ENCODE measurements at places on chromosomes 7 and 10.

GRCh38 chr7:2529161-2530070 lies 9.8 kb downstream of the LFNG start:
- peak; percentile 54 for DNase-seq

DNA sequence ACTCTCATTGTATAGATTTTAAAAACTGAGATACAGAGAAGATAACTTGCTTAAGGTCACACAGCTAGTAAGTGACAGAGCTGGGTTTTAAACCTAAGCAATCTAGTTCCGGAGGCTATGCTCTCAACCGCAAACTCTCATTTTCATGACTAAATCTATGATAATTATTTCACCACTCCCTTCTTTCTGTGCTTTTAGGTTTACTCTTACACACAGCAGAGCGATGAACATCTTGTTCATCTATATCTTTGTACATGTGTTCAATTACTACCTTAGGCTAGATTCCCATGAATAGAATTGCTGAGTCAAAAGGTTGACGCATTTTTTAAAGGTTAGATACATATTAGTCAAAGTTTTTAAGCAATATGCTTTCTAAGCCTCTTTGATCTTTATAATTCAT lies 154.8 kb downstream of the CHN2 start:
- no peak for DNase-seq

GRCh38 chr10:63003816-63004453 lies 129.2 kb upstream of the NRBF2 start:
- no peak for DNase-seq

DNA sequence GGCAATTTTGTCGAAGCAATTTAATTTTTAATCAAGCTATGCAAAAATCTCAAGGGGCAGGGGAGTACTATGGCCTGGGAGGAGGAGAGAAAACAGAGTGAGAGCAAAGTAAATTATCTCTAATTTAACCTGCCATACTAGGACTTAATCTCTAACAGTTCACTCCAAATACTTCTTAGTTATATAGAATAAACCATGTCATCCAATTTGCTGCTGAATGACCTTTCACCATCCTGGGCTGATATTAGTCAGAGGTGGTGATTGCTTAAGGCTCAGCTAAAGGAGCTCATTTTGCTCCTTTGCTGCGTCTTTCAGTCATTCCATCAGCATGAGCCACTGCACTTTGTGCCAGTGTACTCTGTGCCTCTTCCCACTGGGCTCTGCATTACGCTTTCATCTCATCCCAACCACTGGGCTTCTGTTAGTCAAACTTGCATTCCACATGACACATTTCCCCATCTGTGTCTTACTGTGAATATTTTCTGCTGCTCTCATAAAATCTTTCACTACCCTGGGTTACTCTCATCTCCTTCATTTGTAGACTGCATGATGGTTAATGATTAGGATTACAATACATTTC lies 84.3 kb downstream of the CD36 start:
- no peak for DNase-seq

GRCh38 chr7:64099656-64100531 lies 54.7 kb downstream of the ZNF727 start:
- DNase-seq, result no peak

DNA sequence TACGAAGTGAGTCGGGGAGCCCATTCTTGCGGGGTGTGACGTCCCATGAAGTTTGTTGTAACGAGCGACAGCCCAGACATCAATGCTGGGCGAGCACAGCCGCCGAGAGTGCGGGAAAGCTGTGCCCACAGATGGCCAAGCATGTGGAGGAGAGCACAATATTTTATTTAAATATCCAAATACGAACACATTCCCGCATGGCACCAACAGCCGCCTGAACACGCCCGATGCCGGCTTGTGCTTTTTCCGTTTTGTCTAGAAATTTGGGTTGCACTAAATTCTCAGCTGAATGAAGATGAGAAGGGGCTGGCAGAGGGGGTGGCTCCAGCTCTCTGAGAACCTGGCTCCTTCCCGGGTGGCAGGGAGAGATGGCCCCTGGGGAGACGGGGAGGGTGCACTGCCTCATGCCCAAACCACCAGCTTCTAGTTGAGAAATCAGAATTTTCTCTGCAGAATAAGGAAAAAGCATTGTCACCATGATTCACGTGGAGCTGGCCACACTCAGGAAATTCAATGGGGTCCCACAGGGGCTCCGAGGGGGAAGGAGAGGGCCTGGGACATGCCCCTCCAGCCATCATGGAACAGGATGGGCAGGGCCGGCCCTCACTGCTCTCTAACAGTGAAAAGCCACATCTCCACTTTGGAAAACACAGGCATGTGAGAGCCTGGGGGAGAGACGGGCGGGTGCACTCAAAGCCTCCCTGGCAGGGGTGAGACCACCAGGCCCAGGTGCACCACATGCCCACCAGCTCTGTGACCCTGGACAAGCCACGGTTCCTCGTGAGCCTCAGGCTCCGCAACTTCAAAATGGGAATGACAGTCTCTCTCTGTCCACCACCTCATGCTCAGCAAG lies 48.3 kb downstream of the EBF3 start:
- DNase-seq, result no peak

- no peak for DNase-seq
These were observed 18.5 kb upstream of the SERPINE1 start for GRCh38 chr7:101108330-101108857.

DNA sequence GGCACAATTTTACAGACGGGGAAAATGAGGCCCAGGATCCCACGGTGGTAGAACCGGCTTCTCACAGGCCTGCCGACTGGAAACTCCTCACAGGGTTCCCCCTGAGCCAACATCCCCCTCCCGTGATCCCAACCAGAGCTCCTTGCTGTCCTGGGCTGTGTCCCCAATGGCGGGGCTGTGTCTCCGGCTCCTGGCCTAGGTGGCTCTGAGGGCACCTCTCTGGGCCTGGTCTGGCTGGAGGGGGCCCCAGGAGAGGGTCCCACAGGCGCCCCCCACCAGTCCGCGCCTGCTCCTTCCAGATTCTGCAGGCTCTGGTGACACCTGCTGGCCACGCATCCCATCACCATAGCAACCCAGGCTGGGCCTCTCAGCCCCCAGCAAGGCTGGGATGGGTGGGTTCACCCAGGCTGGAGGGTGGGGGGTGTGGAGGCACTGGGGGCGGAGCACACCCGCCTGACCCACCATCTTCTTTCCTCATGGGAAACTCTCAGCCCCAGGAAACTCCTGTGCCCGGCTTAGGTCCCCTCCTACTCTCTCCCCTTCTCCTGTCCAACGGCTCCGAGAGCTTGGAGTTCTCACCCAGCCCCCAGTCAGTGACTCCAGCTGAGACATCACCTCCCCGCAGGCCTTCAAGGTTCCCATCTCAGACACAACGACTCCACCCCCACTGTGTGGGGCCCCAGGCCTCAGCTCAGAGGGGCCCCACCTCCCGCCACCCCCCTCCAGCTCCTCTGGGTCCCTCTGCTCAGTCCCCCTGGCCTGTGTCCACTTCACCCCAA lies 27.1 kb upstream of the TNRC18 start:
- peak; percentile 40 for DNase-seq

GRCh38 chr7:135601182-135601581 lies 43.5 kb downstream of the NUP205 start:
- no peak for DNase-seq

GRCh38 chr7:95772771-95773581 lies 622 bp downstream of the DYNC1I1 start:
- DNase-seq, result no peak

DNA sequence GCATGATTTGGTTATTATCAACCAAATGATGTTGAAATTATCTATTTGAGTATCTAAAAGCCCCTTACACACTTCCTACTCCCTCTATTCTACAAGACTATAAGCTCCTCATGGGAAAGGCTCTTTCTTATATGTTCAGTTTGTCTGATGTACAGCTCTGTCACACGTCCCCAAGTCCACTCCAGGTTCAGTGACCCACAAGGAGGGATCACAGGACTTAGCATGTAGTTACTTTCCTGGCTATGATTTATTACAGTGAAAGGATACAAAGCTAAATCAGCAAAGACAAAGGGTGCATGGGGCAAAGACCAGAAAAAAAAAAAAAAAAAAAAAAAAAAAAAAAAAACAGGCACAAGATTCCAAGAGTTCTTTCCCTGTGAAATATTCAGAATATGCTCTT lies 125.6 kb upstream of the TMEM106B start:
- no peak for DNase-seq

DNA sequence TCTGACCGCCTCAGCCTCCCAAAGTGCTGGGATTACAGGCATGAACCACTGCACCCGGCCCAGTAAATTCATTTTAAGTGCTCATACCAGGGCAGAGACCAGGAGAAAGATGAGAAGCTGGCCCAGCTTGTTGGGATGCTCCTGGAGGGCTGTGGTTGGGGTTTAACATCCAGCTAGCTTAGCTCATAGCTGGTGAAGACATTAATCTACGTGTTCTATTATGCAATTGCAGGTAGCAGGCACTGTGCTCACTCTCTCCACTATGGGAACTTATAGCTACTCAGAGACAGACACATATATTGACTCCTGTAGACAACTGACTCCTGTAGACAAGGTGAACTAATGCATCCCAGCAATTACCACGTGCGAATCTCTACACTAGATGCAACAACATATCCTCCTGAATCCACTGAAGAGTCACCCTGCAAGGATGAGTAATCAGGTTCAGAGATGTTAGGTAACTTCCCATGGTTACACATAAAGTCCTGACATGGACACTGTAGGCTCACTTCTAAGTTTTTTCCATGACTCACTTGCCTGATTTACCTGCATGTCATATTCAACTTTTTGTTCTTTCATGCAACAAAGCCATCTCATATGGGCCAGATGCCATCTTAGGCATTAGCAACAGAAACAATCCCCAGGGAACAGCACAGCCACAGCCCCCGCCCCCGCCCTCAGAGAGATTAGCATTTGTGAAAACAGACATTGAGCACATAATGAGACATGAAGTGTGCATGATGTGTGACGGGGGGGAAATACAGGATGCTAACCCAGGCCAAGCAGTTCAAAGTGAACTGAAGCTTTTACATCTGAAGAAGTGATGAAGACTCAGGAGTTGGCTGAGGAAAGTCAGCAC lies 37.2 kb downstream of the ERLIN1 start:
- DNase-seq, result peak; percentile 52

DNA sequence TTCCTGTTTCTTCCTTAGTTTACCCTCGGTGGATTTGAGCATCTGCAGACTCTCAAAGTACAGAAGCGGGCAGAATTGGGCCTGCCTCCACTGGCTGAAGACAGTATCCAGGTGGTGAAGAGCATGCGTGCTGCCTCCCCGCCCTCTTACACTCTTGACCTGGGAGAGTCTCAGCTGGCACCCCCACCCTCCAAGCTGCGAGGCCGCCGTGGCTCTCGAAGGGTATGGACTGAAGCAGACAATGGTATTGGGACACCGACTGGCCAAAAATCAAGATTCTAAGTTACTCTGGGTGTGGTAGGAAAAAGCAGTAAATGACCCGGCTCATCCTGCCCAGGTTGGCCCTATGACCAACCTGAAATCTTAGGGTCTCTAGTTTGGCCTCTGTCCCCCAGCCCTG lies 22.2 kb downstream of the STRIP2 start:
- no peak for DNase-seq

DNA sequence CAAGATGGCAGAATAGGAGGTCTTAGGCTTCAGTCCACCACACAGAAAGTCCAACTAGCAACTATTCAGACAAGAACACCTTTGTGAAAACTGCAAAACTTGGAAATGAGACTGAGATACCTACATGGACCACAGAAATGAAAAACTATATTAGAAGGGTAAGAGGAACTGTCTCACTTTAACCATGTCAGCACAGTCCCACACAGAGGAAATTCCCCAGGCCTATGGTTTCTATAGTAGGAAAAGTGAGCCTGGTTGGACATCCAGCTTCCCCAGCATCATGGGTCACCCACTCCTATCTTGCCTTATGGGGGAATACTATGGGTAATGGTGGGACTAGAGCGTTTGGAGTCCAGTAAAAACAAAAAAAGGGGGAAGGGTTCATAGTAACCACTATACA lies 38.8 kb upstream of the CDK6 start:
- no peak for DNase-seq

- no peak for DNase-seq
These were observed 35.7 kb downstream of the ZCCHC24 start for GRCh38 chr10:79409726-79410085.

DNA sequence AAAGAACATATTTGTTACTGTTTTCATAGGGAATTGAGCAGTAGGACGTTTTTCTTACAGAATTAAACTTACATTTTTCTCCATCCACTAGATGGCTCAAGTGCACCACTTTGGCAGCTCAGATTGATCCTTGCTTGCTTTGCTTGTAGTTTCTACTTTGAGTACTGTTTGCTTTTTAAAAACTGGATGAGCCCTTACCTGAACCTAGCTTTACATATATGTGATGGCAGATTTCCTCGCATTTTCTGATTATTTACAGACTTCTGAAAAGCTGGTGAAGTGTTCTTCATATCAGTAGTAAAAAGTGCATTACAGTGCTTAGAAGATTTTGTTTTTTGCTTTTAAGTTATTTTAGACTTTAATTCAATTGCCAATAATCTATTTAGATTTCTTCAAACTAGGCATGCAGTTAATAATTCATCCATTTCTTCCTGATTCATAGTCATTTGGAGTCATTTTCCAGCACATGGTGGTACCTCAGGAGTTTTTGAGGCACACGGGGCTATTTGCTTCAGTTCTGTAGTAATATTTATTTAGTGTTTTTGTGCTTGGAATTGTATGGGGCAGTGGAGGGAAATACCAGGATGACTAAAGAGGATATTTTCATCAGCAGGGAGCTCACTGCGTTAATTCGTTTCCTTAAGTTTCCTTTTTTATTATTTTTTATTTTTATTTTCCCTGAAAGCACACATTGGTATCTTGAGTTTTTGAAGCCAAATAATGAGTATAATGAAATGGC lies 57.3 kb downstream of the MAPK8 start:
- DNase-seq, result peak; percentile 27

DNA sequence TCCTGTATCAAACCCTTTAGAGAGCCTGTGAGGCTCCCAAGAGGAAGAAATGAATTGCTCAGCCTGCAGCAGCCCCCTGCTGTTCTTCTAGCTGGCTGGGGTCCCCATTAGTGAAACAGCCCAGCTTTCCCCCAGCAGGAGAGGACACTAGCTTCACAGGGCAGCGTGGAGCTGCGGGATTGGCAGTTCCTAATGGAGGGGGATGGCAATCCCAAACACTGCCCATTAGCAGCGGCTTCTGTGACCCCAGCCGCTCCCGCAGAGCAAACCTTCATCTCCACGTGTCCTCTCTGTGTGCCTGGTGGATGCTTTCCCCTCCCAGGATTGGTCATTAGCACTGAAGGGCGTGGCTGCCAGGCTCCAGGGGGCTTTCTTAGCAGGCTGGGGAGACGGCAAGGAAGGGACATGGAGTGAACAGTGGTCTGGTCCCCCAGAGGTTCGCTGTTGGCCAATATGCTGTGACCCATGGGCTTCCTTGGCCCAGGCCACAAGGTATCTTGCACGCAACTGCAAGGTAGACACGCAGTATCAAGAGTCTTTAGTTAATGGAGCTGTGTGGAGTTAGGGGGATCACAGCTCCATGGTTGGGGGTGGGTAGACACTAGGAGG lies 322.5 kb upstream of the ZMIZ1 start:
- DNase-seq, result no peak

Data from activated naive CD4-positive, alpha-beta T cell treated with Interleukin-2 at 50 U/mL for 16 hours (primary cell).